ENCODE measurements at places on chromosomes 5 and 9.

- DNase-seq = no peak
Measured at GRCh38 chr5:88207575-88207974, 61.1 kb downstream of the TMEM161B start.

GRCh38 chr5:103262422-103262871 is 3.9 kb downstream of the MACIR start:
- DNase-seq = no peak

- no peak for DNase-seq
Measured at GRCh38 chr9:109776391-109776790, 3.6 kb upstream of the PALM2AKAP2 start.

GRCh38 chr9:134818591-134818990 is 62.0 kb upstream of the FCN2 start:
- DNase-seq = no peak

- DNase-seq = no peak
Measured at GRCh38 chr5:54009357-54009756, 301.0 kb downstream of the ARL15 start.

GRCh38 chr9:136239983-136240330 is 5.7 kb downstream of the QSOX2 start:
- no peak for DNase-seq

- DNase-seq = no peak
Measured at GRCh38 chr5:159833846-159834245, 82.4 kb upstream of the ADRA1B start.

DNA sequence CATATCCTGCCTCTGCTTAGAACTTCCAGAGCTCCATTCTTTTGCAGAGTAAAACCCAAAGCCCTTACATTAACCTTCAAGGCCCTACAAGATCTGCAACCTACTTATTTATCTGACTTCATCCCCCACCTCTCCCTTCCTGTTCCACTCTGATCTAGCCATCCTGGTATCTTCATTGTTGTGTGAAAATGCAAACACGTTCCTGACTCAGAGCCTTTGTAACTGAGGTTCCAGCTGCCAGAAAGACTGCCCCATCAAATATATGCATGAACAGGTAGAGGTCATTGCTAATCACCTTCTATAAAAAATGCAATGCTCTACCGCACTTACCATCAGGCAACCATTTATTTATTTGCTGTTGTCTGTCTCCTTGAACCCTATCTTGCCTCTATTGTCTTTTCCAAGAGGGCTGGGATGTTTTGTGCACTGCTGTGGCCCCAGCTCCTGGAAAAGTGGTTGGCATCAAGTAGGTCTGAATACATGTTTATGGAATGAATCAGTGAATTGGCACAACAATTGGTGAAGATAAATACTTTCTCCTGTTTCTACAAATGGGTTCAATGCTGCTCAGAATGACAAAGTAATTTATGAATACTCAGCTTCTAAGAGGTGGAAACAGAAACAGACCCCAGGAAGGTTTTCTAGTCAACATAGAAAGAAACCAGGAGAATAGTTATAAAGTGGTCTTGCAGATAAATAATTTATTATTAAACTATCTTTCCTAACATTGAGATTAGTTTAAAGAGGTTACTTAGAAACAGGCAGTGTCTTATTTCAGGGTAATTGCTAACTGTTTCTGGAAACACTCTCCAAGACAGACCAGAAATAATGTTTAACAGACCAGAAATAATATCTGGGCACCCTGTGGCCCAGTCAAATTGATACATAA is 230.6 kb upstream of the CD180 start:
- DNase-seq = no peak

DNA sequence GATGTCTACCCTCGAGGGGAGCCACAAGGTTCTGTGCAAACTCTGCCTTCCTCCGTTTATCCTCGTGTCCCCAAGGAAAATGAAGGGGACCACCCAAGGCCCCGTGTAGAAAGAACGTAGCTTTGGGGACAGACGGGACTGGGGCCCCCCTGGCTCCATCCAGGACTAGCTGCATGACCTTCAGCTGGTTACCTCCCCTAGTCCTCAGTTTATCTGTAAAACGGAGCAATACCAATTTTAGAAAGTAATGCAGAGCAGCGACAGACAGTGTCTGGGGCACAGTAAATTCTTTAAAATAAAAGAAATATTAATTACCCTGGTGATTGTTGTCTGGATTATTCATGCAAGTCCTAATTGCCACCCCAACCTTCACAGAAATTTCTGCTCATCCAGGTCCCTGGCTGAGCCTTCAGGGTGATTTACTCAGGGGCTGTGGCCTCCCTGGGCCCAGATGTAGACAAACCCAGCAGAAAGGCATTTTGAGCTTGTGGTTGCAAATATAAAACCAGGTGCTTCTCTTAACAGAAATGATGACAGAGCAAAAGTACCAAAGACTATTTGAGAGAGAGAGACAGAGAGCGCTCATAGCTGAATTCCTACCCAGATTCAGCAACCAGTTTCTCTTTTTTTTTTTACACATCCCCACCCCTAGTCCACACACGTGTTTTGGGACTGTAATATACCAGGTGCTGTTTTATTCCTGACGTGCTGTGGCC is 155.1 kb upstream of the SMIM23 start:
- no peak for DNase-seq

DNA sequence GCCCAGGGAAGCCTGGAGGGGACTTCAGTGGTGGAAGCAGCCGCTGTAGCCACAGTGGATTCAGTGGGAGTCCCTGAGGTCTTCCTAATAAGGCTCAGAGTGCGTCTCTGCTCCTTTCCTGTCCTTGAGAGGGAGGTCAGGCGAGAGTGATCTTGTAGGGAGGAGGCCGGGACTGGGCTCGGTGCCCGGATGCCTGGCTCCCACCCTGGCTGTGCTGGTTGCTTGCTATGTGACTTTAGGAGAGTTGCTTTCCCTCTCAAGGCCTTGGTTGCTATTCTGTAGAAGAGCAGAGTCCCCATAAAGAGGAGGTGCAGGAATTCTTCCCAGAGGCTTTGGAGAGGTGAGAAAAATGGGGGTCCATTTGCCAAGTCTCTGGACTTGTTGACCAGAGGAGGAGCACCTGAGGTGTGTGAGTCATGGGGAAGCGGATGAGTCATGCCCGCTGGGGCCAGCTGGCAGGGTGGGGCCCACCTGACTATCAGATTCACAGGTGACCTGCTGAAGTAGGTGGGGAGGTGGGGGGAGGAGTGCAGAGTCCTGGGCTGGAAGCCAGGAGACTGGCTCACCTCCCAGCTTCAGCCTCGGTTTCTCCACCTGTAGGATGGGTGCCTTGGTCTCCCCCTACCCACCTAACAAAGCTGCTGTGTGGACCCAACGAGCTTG is 13.8 kb downstream of the GSN start:
- no peak for DNase-seq

GRCh38 chr5:8516356-8516755 is 647.4 kb downstream of the MTRR start:
- no peak for DNase-seq

- DNase-seq = no peak
Measured at GRCh38 chr9:84137968-84138367, 157.4 kb downstream of the RMI1 start.

- no peak for DNase-seq
Measured at GRCh38 chr5:37063739-37064138, 185.4 kb downstream of the CPLANE1 start.

DNA sequence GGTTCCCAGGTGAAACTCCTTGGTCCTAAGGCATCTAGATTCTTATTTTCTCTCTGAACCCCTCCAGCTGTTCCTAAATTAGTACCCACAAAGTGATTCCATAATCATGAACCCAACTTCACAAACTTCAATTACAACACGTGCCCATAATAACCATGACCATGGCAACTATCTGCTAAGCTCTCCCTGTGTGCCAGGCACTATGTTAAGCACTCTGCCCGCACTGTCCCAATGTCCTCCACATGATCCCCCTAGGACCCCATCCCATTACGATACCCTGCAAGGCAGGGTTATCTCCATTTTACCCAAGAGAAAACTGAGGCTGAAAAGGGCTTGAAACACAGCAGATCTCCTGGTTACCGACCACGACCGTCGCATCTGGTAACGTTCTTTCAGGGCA is 25.3 kb upstream of the ZNF622 start:
- no peak for DNase-seq

DNA sequence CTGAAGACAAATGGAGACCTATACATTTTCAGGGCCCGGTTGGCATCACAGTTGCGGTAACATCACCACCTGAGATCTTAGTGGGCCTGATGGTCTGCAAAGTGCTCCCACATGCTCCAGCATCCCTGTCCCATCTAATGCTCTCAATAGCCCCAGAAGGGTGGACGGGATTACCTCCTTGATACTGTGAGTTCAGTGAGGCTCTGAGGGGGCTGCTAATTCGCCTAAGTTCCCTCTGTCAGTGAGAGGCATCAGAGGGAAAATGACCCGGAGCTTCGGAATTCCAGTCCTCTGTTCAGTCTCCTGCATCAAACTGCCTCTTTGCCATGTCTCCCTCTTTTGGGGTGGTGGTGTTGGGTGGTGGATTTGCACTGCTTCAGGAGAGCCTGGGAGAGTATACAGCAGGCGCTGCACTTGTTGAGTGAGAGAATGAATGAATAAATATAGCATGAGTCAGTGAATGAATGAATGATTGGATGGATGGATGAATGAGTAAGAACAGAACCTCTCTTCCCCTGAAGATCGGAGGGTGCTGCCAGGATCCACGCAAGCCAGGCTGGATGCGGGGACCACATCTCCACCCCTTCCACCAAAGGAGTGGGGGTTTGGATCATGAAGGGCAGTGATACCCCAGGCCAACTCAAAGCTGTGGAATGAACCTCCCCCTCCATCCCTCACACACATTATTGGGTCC is 141.0 kb downstream of the GABBR2 start:
- DNase-seq = no peak

- no peak for DNase-seq
Measured at GRCh38 chr5:62373382-62373781, 30.3 kb downstream of the DIMT1 start.

DNA sequence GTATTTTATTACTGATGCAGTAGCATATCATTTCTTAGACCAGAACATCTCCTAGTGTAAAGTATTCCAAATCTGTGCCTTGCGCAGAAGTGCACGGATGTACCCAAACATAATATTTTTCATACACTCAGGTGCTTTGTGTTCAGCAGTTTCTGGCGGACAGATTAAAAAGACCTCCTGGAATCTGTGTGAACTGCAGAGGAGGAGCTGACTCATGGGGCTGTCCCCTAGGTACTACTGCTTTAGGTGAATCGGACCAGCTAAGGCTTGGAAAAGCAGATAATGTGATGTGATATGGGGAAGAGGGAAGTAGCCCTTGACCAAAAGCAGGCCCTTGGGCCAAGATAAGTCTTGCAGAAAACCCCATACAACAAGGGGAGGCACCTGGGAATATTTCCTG is 310.1 kb downstream of the PLK2 start:
- no peak for DNase-seq

DNA sequence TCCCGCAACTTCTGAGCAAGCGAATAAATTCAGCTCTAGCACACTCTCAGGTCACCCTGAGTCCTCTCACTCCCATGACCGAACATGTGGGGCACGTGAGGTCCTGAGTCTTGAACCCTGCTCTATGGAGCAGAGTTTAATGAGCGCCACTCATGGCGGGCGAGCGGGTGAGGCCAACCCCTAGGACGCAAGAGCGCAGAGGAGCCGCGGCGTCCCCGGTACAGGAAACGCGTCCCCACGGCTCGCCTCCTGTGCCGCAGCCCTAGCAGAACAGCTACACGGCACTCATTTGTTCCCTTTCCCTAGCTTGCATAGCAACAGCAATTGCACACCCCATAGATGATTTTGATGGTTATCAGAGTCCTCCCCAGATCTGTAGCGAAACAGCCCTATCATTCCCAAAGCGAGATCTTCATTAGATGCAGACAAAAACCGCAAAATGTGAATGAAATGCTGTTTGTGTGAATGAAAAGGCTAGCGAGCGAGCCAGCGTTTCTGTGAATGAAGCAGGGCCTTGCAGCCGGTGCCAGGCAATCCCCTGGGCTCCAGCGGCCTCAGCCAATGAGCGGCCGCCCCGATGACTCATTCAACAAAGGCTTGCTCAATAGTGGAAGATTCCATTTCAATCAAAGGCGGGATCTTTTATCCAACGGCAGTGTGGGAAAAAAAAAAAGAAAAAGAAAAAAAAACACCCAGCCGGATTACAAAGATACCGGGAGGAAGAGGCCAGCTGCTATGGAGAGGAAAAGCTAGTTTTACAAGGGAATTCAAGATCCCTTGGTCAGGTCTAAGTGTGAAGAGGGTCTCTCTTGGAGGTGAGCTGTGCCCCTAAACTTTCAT is 1.5 kb upstream of the SHC3 start:
- DNase-seq = no peak

DNA sequence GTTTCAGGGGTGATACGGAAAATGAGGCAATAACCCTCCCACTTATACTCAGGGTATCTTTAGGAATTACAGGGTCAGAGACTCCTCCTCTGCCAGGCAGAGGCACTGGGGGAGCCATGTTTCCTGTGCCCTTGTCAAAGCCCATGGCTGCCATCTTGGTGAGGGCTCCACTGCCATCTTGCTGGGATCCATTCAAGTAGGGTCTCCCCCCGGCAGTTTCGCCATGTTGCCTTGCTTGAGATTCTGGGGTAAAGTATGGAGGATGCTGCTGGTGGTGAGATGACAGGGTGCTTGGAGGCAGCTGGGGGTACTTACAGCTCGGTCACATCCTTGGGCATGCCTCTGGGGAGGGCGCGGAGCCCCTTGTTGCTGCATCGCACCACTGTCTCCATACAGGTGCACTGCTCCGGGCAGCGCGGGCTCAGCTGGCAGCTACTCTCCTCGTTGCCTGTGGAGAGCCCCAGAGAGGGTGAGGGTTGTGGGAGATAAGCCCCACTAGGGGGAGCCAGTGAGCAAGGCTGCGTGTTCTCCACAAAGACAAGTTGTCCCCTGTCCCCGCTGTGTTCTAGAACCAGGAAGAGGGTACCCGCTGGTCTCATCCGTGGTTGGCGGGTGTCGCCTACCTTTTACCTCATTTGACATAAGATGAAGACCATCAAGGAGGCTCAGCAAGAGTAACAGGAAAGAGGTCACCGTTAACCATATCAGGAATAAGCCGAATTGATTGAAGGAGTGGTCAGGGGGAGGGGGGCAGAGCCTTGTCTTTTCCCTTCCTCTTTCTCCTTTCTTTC is 169.0 kb upstream of the PANK3 start:
- no peak for DNase-seq

DNA sequence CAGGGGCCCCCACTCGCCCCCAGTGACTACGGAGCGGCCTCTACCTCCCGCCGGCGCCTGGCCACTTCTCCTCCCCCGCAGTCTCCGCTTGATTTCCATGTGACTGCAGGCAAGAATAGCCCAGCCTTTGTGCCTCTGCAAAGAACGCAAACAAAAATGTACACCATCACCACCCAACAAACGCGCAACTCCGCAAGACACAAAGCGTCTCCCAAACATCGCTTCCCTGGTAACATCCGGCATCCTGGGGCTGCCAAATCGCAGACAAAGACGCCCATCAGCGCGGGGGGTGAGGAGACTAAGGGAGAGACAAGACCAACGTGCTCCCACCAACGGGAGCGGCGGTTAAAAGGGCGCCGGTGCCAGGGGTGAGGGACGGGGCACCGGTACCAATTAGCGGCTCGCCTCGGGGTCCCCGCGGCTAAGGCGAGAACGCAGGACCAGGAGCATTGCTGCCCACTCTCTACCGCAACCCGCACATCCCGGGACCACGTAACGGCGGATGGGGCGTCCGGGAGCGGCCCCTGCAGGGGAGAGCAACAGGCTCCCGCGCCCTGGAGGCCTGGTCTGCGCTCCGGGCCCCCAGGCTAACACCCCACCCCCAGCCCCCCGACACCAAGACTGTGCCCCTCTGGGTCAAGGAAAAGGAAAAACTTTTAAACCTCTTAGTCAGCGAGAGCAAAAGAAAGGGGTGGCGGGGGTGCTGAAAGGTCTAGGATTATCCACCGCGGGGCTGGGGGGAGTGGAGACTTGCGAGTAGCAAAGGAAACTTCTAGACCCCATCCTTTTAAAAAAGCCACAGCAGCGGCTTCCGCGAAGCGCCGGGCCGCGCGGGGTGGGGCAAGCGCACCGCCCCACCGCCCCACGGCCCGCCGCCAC is 885 bp downstream of the MPDZ start:
- no peak for DNase-seq
